ENCODE measurements at places on chromosomes 6 and 20.

DNA sequence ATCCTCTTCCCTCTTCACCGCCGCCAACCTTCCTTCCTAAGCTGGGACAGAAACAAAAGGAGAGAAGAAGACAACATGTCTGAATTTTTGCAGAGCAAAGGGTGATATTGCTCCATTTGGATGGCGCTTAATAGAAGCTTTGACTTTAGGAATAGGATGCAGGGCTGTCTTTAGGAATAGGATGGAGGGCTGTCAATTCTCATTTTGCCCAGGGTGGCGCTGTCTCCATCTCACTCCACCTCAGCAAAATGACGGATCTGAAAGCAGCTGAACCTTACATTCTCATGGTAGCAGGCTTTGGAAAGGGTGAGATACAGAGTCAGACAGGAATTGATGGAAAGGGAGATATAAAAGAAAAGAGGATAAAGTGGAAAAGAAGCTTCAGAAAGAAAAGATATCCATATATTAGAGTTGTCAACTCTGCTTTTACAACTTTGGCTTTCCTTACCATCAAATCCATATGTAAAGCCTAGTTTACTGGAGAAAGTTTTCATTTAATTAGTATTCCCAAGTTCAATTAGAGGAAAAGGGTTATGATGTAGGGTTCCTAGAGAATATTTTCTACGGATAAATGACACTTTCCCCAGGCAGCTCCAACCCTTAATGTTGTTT is 2.4 kb downstream of the MTCL3 start:
- DNase-seq: peak; percentile 49

- DNase-seq: no peak
Observed at GRCh38 chr20:59438201-59438600, 137.8 kb downstream of the EDN3 start.

GRCh38 chr6:108180266-108180665 is 14.4 kb downstream of the NR2E1 start:
- DNase-seq: no peak

- no peak for DNase-seq
Observed at GRCh38 chr6:90008189-90008907, 114.1 kb downstream of the GJA10 start.

DNA sequence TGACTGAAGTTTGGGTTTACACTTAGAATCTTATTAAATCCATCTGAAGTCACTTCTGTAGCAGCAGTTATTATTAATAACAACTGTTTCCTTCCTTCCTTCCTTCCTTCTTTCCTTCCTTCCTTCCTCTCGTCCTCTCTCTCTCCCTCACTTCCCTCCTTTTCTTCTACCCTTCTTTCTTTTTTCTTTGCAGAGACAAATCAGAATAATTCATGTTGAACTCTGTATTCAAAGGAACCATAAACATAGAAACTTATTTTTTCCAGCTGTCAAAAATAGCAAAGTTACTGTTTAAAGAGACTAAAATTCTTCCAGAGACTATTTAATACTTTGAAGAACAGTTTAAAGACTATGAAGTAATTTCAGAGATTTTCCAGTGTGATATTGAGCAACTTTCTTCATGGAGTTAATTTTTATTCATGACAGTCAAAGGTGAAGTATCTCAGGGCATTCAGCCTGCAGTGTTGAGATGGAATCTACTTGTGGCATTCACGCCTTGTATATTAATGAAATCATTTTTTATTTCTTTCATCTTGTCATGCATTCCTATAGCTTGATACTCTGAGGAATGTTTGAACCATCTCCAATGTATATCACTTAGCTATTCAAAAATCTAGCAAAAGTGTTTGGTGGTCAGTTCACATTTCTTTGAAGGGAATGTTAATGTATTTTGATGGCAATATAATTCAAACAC is 109.7 kb downstream of the BCAS1 start:
- no peak for DNase-seq

GRCh38 chr20:50320901-50321796 is 130.5 kb downstream of the CEBPB start:
- DNase-seq: no peak

- DNase-seq: no peak
Observed at GRCh38 chr20:41984031-41984430, 365.9 kb upstream of the CHD6 start.

- DNase-seq: no peak
Observed at GRCh38 chr6:167552961-167553735, 228.3 kb downstream of the TTLL2 start.

GRCh38 chr20:23870461-23870860 is 9.1 kb downstream of the CST5 start:
- DNase-seq: no peak

GRCh38 chr6:15871276-15871675 is 208.4 kb upstream of the DTNBP1 start:
- DNase-seq: no peak

- DNase-seq: no peak
Observed at GRCh38 chr6:119476554-119476953, 127.0 kb upstream of the MAN1A1 start.

DNA sequence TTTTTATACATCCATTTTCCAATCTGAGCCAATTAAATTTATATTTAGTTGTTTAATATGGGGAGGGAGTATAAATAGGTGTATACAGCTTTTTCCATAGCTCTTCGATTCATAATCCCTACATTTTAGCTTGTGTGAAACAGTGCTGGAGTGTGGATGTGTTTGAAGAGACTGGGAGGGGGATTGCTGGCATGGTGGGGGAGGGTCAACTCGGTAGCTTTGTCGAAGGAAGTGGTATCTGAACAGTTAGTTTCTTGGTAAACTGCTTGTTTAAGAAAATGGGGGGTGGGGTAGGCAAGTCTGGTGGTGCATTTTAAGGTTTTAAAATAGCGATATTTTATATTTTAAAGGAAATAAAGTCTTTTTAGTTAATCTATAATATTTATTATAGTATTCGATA is 1.4 kb upstream of the LIN28B start:
- peak; percentile 88 for DNase-seq

DNA sequence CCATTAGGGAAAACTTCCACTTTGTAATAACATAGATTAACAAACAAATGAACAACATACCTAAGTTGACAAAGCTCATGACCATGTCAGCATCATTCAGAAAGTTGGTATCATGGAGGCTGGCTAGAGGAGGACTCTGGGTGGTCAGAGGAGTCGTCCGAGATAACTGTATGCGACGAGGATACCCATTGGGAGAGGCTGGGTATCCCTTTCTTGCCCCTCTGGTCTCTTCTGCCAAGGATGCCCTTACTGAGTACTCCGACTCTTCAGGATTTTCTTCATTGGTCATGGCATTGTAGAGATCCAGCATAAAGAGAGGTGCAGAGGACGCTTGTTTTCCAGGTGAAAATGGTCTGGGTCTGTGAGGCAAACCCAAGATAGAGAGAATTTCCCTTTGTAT is 1.1 kb downstream of the BMP5 start:
- no peak for DNase-seq

- no peak for DNase-seq
Observed at GRCh38 chr20:1203630-1204029, 376 bp downstream of the C20orf202 start.

GRCh38 chr20:57622579-57623381 is 2.6 kb upstream of the ZBP1 start:
- DNase-seq: peak; percentile 68

GRCh38 chr6:147869201-147869600 is 360.7 kb downstream of the SAMD5 start:
- DNase-seq: no peak
